ENCODE measurements at places on chromosomes 12 and 14.

GRCh38 chr12:101004898-101005297, 205.1 kb downstream of the SLC5A8 start:
- DNase-seq = no peak

DNA sequence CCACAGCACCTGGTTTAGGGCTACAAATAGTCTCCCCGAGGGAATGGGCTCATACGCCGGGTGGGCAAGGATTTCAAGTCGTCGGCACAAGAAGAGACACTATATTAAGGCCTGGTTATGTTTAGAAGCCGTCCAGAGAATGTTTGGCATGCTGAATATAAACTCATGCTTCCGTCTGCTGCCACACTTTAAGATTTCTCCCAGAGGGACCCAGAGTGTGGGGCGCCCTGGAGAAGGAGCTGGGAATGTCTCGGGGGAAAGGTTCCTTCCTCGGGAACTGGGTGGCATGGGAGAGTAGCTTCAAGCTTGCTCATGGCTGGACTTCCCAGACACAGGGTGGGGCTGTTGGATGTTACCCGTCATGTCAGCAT, 295.7 kb downstream of the CACNA1C start:
- no peak for DNase-seq

- DNase-seq = peak; percentile 43
These were observed 239.2 kb downstream of the SPTSSA start for GRCh38 chr14:34222867-34223266.

DNA sequence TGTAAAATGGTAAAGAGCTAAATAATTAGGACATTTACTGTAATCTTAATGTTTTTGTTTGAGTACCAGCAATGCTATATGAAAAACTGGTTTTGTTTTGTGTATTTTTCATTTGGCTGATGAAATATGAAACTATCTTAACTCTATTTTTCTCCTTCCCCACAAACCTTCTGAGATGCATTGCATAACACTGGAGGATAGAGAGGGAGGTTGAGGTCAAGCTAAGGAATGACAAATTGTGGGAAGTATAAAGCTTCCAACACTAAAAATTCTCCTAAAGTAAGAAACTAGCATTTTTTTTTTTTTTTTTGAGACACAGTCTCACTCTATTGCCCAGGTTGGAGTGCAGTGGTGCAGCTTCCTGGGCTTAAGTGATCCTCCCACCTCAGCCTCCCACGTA, 31.5 kb upstream of the SRP54 start:
- no peak for DNase-seq

- DNase-seq = no peak
These were observed 102.9 kb downstream of the TAOK3 start for GRCh38 chr12:118269806-118270205.

DNA sequence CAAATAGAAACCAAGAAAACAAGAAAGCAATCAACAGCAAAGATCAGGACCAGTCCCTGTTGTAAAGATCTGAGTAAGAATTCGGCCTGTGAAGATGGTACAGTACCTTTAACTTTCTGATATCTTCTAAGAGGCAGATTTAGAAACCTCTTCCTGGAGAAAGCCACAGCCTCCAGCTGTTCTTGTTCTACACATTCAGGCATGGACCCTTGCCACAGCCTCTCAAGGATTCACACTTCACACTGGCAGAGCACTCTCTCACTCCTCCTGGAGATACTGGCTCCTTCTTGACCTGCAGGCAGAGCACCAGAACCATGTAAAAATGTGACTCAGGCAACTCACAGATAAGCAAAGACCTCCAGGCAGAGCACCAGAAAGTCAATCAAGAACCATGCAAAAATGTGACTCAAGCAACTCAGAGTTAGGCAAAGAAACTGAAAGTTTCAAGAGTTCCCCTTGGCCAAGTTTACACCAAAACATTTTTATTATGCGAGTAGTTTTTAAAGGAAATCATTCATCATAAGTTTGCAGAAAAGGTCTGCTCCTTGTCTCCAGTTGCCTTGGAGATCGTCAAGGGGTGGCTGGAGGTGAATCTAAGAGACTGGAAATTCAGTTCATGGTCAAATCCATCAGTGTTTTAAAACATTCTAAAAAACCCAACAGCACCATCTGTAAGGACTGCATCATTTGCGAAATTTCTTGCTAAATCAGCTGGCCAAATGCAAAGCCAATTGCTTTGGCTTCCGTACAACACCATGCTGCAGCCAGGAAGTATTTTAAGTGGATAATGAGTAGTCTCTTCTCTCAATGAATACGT, 119.3 kb upstream of the MDM1 start:
- peak; percentile 14 for DNase-seq

- no peak for DNase-seq
These were observed 545.1 kb upstream of the ATP2B1 start for GRCh38 chr12:90253674-90254181.

DNA sequence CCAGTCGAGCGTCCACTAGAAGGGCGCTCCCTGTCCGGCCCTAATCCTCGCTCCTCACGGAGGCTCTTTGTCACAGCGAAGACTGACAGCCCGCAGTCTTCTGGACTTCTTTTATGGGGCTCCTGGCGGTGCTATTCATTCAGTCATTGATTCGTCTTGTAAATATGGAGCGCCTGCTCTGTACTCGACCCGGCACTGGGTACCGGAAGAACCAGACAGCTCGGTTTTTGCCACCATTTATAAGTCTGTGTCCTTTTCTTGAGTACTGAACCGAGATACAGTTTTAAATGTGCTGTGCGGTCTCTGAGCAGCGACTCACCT, 570 bp downstream of the DMAC2L start:
- peak; percentile 40 for DNase-seq

GRCh38 chr12:22042976-22043669, 2.9 kb upstream of the CMAS start:
- DNase-seq = no peak

GRCh38 chr12:122884860-122885259, 11.1 kb downstream of the VPS37B start:
- no peak for DNase-seq

DNA sequence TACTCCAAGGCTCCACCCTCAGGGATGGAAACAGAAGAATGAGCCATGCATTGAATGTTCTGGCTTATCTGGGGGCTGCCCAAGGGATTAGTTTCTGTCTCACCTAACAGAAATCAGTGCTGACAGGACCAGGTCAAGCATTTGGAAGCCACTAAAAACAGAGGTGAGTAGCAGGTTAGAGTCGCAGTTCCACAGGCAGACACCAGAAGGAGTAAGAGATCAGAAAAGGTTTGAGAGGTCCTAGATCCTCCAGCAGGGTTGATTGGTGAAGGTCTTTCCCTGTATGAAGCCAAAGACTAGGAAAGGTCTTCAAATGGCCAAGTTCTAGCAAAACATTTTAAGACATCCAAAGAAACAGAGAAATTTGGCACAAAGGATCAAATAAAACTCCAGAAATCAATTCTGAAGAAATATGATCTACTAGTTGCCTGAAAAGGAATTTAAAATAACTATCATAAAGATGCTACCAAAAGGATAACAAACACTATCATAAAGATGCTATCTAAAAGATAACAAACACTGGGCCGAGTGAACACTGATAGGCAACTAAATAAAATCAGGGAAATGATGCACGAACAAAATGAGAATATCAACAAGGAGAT, 19.5 kb upstream of the TTC9 start:
- DNase-seq = peak; percentile 30

GRCh38 chr12:96434107-96434506, 33.9 kb upstream of the CDK17 start:
- DNase-seq = no peak

DNA sequence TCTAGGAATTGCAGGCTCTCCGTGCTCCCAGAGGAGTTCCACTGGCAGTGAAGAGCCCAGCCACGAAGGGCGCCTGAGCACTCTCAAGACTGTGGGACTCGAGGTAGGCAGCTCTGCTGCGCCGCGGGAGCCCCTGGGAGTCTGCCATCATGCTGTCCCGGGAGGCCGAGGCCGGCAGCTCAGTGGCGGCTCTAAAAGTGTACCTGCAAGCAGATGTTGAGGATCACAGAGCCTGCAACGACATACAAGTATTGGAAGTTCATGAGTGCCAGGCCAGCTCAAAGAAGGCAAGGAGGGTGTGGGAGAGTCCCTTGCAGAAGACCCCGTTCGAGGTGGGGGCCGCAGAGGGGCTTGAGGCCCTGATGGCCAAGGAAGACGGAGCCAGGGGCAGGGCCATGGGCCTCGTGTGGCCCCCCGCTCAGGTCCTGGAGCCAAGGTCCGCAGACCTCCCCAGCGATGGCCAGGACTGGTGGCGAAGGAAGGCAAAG, 62.7 kb downstream of the MUCL1 start:
- DNase-seq = no peak

- no peak for DNase-seq
These were observed 4.2 kb downstream of the RHOF start for GRCh38 chr12:121789233-121789781.

DNA sequence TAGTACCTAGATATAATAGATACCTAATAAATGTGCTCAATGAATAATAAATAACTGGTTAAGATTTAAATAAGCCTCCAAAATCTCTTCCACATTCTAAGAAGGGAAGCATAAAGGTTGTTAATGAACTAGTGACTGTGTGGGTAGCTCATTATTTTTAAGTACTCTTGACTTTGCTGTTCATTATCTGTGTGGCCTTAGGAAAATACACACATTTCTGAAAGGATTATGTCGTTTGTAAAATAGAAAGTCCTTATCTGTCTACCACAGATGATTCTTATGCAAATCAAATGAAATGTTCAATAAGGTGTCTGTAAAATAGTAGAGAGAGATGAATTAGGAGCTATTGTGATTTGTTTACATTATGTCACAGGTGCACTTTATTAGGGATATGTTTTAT, 119.5 kb downstream of the LRRK2 start:
- no peak for DNase-seq

- no peak for DNase-seq
These were observed 1.5 kb downstream of the FRMD6 start for GRCh38 chr14:51653079-51653774.

- DNase-seq = peak; percentile 4
These were observed 103.8 kb upstream of the FKBP4 start for GRCh38 chr12:2691006-2691344.

- DNase-seq = no peak
These were observed 35.4 kb downstream of the TAOK3 start for GRCh38 chr12:118337194-118337838.

GRCh38 chr12:31324845-31325523, 966 bp downstream of the SINHCAF start:
- DNase-seq = peak; percentile 31

DNA sequence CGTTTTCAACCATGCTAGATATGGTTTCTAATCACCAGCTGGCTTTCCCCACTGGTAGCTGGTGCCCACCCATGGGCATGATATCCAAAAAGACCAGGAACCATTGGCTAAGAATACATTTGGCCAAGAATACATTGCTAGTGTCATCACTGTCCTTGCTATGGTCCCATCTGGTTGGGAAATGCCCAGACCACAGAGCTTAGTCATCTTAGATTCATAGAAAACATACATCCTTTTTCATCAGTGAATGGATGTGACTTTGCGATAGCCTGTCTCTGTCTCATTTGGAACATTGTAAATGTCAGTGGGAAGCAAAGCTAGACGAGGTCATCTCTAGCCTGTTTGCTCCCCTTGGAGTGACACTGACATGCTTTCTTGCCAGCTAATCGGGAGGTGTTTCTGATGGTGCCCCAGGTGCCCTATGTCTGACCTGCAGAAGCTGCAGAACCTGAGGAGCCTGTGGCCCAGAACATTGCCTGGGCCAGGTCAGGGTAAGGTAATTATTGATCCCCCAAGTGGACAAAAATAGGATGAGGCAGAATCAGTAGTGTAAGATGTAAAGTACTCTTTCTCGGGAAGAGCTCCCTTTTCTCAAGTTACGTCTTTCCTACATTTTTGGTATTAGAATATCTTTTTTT, 194.8 kb downstream of the SLC41A2 start:
- no peak for DNase-seq

GRCh38 chr14:67757175-67757574, 55.5 kb downstream of the RDH12 start:
- no peak for DNase-seq

DNA sequence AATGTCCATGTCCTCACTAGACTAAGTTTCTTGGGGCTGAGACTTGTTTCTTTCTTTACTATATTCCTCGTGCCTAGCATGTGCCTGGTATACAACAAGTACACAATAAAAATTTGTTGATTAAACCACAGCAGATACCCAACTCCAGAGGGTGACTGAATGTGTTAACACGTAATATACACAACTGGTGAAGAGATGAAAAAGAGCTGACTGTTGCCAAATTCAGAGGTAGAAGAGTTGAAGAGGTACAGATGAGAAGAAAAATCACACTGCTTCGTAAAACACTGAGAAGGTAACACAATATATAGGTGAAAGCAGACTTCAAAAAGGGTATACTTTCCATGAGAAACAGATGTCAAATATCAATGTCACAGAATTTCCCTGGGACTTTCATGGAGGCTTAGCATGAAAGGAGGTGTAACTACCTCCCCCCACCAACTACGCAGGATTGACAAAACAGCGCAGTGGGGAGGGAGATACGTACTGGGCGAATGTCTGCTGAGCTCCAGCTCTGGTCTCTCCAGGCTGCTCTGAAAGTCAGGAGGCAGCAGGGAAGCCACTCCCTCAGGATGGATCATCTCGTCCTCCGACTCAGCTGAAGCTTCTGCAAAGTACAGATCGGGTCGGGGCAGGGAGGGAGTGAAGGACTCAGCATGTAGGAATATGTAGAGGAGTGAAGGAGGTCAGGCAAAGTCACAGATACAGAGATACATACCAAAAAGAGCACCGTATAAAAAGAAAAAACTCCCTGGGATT, 5.3 kb downstream of the ACIN1 start:
- DNase-seq = no peak

Measured in NCI-H748 treated with DMSO at 0.1 percent for 48 hours (cell line).